ENCODE measurements at places on chromosomes 13 and 19.

DNA sequence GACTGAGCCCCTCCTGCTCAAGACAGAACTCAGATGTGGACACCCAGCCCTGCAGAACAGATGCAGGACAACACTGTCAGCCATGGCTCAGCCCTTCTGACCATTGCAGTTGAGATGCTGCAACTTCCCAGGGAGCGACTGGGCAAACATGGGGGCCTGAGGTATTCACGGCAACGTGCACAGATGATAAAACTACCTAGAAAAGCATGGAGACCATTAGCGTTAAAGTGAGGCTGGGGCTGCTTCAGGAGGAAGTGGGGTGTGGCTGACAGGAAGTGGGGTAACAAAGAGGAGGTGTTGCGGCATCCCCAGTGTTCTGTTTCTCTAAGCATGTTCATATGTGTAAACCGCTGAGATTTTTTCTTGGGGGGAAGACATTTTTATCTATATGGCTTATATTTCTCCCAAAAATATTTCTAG, 1.3 kb upstream of the SIGLEC9 start:
- DNase-seq = no peak

- peak; percentile 74 for DNase-seq
Observed at GRCh38 chr19:18091217-18091608, 4.5 kb upstream of the IL12RB1 start.

GRCh38 chr13:44386913-44387556, 13.4 kb downstream of the SERP2 start:
- DNase-seq = no peak

DNA sequence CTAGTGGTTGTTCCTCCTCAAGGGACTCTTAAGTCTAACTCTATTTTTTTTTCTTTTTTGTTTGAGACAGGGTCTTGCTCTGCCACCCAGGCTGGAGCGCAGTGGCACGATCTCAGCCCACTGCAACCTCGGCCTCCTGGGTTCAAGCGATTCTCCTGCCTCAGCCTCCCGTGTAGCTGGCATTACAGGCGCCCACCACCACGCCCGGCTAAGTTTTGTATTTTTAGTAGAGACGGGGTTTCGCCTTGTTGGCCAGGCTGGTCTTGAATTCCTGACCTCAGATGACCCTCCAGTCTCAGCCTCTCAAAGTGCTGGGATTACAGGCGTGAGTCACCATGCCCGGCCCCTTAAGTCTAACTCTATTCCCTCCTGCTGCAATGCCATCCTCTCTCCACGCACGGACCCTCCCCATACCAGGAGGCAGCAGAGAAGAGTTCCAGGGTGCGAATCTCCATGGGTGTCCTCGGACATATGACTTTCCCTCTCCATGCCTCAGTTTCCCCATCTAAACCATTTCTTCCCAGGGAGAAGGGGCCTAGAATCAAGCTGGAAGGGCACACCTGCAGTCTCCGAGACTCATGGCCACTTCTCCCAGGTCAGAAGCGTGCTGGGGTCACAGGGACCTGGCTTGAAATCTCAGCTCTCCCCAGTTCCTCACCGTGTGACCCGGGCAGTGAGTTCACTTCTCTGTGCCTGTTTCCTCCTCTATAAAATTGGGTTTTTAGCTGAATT, 6.0 kb upstream of the BCL3 start:
- no peak for DNase-seq

GRCh38 chr19:10021863-10022262, 8.6 kb downstream of the RDH8 start:
- DNase-seq = no peak

DNA sequence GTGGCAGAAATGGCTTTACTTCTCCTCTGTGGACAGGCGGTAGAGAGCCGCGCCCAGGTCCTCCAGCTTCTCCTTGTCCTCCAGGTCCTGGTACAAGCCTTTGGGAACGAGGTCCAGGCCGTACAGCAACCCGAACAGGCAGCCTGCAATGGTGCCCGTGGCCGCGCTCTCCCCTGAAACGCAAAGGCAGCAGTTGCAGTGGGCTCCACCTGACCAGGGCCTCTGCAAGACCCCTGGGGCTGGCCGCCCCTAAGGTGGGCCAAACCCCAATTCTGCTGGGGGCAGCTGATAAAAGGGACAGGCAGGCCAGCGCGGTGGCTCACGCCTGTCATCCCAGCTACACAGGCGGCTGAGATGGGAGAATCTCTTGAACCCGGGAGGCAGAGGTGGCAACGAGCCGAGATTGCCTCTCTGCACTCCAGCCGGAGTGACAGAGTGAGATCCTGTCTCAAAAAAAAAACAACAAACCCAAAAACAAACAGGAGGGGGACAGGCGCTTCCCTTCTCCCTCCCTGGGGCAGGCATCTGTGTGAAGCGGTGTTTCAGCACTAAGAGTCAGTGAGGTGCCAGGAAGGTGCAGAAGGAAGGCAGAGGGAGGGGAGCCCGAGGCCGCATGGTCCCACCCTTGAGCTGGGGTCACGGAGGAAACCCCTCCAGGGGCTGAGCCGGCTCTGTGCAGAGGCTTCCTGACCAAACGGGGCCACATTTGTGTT, 30.3 kb downstream of the ADPRHL1 start:
- no peak for DNase-seq

- DNase-seq = no peak
Observed at GRCh38 chr13:83515268-83516015, 366.8 kb downstream of the SLITRK1 start.

- no peak for DNase-seq
Observed at GRCh38 chr13:97160421-97160820, 61.7 kb upstream of the MBNL2 start.

DNA sequence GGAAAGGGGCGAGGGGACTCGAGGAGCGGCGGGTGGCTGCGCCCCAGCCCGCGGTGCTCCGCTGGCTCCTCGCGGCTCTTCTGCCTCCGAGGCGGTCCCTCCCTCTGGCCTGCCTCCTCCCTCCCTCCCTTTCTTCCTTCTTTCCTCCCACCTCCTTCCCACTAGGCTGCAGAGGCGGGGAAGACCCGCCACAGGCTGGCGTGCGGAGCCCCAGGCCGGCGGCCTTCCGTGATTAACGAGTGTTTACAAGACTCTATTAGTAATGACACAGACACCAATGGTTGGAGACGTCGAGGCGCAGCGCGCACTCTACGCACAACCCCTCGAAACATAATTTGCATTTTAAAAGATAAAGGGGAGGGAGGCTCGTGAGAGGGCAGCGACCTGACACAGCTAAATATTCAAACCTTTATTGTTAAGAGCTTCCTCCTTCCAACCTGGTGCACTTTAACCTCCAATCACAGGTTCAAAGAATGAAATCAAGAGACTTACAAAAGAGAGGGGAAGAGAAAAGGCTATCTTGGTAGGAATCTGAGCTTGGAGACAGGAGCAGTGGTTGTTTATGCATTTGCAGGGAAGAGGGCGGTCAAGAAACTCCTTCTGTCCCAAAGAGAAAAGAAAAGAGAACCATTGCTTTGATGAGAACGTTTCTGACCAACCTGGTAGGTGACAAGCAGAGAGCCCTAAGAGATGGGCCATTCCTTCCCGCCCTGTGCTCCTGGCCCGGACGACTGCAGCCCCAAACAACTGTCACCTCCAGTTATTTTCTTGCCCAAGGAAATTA, at the start of gene CDX2:
TSS of gene CDX2 (minus strand) at position 234 of the 784 bp plus-strand sequence. CDS start 309 bp downstream, outside the sequence.
- no peak for DNase-seq

- DNase-seq = no peak
Observed at GRCh38 chr13:79781829-79782540, 301.0 kb downstream of the NDFIP2 start.

DNA sequence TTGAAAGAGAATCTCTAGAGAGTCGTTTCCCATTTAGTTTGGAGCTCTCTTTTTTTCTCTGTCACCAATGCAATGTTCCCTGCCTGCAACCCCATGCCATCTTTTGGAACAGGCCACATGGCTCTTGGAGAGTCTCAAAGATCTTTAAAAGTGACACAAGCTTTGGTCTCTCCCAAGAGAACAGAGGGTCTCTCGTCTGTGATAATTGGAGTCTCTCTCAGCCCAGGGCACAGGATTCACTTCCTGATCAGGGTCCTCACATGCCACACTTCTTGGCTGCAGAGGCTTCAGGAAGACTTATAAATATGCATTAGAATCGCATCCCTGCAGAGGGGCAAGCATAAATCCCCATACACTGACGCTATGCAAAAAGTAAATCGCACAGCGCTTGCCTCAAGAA, 240.5 kb downstream of the IRS2 start:
- no peak for DNase-seq

- DNase-seq = no peak
Observed at GRCh38 chr13:30869491-30869890, 36.6 kb upstream of the MEDAG start.

GRCh38 chr13:45361596-45362206, 20.7 kb upstream of the TPT1 start:
- no peak for DNase-seq

DNA sequence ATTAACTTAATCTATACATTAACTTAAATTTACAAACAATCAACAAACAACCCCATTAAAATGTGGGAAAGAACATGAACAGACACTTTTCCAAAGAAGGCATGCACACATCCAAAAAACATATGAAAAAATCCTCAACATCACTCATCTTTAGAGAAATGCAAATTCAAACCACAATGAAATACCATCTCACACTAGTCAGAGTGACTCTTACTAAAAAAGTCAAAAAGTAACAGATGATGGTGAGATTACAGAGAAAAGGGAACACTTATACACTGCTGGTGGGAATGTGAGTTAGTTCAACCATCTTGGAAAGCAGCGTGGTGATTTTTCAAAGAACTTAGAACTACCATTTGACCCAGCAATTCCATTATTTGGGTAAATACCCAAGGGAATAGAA, 759.2 kb upstream of the SLITRK1 start:
- no peak for DNase-seq

GRCh38 chr13:19606152-19606551, 27.3 kb upstream of the MPHOSPH8 start:
- DNase-seq = no peak

DNA sequence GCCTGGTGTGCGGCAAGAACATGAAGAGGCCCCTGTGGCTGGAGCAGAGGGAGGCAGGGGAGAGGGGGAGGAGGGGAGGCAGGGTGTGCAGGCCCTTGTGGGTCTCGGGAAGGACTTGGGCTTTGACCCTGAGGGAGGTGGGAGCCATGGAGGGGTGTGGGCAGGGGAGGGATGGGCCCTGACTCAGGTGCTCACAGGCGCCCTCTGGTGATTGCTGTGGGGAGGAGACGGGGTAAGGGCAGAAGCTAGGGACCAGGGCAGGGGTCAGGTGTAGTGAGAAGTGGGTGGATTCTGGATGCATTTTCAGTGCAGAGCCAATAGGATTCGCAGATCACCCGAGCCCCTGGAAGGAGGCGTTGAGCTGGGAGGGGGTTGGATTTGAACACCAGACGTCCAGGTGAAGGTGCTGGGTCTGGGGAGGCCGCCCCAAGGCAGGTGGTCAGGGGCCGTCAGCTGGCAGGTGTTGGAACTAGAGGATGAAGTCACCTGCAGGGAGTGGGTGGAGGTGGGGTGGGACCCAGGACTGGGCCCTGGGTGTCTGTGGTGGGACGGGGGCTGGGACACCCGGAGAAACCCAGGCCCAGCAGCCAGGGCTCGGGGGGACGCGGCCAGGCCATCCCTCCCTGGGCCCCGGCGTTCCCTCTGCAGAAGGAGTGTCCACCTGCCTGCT, 185.4 kb downstream of the KDM4B start:
- DNase-seq = peak; percentile 41

DNA sequence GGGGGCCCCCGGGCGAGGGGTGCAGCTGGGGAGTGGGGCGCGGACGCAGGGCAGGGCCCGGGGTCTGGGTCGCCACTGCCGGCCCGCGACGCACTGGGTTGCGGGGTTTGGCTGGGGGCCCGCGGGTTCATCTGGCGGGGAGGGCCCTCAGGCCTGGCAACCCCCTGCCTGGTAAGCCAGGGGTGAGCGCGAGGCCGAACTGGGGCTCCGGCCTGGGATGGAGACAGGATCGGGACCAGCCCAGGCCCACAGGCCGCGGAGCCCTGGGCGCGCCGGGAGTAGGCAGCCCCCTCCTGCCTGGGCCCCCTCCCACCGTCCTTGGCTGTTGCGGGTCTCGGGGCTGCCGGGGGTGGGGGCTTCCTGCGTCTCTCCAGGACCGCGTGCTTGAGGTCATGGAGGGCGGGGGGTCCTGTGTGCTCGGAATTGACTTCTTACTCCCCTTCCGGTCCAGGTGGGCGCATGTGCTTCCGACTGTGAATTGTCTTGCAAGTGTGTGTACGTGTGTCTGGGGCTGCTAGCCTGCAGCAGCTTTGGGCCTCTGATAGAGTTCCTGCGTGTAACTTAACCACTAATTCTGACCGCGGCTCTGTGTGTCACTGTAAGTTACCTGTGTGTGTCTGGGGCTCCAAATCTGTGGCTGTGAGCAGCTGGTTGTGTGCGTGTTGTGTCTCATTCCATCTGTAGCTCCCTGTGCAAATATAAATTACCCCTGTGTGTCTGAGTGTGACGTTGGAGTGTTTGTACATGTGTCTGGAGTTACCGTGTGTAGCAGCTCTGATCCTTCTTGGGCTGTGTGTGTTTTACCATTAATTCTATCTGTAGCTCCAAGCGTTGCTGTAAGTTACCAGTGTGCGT, 751 bp downstream of the GRAMD1A start:
- DNase-seq = peak; percentile 48

- no peak for DNase-seq
Observed at GRCh38 chr13:48412881-48413351, at the start of gene LPAR6. Gene LPAR6, minus strand, starts transcription at chr13:48413113. Its CDS starts 690 bp downstream, at chr13:48412423.

DNA sequence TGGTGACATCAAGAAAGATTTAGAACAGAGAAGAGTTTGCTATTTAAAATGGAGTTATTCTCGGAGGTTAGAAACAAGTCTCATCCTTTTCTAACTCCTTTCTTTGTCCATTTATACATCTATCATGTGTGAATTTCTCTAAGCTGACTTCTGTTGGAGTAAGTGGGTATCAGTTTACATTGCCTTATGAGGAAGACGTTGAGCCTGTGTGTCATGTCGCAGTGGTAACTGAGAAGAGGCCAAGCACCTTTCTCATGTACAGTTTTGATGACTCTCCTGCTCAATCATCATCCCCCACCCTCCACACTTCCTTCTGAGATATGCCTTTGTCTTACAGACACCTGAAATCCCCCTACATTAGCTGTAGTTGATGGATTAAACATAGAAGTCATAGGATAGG, 624.8 kb downstream of the LIG4 start:
- no peak for DNase-seq

- DNase-seq = no peak
Observed at GRCh38 chr19:34480971-34481841, at the start of gene WTIP. Gene WTIP, plus strand, starts transcription at chr19:34481758. Its CDS starts 217 bp downstream, at chr19:34481975.
